ENCODE measurements at places on chromosomes 11 and 22.

DNA sequence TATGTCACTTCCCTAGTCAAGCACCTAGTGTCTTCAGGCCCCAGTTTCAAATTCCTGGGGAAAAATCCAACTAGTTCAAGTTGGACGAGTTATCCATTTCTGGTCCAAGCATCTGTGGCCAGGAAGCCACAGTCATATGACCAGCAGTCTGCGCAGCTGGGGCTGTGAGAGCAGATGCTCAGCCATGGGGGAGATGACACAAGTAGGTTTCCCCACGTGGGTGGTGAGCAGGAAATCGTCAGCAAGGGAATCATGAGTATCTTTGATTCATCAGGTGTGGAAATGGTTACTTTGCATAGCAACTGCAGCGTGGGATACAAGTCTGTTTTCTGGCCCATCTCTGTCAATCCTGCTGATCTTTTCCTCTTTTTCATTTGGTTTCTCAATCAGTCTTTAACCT lies 185.3 kb downstream of the C11orf91 start:
- no peak for DNase-seq

- DNase-seq = no peak
Observed at GRCh38 chr11:117731722-117732290, 65.2 kb downstream of the DSCAML1 start.

DNA sequence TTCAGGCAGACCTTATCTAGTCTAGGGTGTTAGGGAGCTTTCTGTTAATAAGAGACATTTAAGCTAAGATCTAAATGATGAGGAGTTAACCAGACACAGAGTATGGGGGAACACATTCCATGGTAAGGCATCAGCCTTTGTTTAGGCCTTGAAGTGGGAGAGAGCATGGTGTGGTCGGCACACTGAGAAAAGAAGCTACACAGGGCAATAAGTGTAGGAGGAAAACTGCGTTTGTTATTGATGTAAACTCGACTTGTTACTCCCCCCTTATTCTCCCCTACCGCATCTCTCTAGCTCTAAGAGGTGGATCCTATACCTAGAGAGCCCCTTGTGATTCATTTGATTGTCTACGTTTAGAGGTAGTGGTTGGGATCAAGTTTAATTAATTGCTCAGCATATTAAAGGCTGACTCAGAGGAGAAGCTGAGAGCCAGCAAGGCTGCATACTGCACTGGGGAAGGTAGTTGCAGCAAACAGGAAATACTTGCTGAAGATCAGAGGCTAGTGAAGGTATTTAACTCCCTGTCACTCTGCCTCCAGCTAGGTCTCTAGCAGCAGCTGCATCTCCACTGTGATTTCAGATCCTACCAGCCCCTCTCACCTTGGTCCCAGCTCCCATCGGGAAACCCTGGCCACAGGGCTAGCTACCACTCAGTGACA lies 86.8 kb upstream of the TEAD1 start:
- peak; percentile 38 for DNase-seq

- no peak for DNase-seq
Observed at GRCh38 chr11:16902182-16902581, 112.0 kb downstream of the PLEKHA7 start.

DNA sequence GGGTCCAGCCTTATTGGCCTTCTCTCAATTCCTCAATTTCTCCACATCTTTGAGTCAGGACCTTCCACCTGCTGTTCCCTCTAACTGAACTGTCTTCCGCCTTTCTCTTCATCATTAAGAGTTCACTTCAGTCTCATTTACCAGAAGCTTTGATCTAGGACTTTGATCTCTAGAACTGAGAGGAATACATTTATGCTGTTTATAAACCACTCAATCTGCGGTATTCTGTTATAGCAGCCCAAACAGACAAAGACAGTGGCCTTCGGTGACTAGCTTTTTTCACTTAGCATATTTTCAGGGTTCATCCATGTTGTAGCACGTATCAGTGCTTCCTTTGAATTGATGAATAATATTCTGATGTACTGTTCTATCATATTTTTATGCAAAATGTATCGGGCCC lies 10.5 kb downstream of the CLPB start:
- DNase-seq = no peak

DNA sequence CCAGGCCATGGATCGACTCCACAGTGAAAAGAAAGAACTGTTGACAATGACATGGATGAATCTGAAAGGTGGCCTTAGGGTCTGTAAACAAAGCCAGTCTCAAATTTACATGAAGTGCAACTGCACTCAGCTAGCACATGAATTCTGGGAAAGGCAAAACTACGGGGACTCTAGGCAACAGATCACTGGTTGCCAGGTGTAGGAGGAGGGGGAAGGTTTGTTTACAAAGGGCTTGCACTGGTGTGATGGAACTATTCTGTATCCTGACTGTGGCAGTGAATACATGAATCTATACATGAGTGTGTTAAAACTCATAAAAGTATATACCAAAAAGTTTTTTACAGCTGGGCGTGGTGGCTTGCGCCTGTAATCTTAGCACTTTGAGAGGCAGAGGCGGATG lies 27.3 kb downstream of the ALX4 start:
- DNase-seq = no peak

GRCh38 chr22:31983911-31984656 lies 39.7 kb downstream of the YWHAH start:
- DNase-seq = no peak

- DNase-seq = no peak
Observed at GRCh38 chr11:24697522-24698111, 200.8 kb downstream of the LUZP2 start.

DNA sequence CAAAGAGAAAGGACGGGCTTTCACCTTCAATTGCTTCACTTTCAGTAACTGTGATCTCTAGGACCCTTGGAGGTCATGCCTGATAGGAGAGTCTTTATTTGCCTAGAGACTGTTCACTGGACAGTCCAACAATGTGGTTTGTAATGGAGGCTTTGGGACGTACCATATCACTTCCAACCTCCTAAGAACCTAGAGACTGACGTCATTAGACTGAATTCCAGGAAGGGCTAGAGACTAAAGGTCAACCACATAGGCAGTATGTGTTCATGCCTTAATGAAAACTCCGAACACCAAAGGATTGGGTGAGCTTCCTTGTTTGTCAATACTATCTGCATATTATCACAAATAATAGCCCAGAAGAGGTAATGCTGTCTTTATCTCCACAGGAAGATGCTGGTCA lies 53.7 kb upstream of the CNTN5 start:
- no peak for DNase-seq

DNA sequence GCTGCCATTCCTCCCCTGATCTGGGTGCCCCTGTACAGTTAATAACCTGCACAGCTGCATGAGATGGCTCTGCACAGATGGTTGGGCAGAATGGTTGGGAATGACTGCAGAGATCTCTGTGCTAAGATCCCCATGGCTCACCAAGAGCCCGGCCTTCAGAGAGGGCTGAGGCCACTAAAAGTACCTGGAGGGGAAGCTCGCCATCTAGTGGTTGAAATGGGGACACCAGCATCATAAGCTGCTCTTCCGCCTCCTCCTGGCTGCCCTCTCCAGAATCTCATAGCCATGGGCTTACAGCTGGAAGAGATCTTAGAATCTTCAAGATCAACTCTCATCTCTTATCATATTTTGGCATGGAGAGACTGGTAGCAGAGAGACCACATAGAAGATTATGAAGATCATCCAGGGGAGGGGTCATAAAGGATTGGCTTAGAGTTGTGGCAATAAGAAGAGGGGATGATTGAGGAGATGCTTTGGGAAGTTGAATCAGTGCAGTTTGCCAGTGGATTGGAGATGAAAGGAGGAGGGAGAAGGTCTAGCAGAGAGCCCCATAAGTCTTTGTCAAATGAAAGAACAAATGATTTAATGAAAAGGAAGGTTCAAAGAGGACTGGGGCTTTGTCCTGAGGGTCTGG lies 22.0 kb upstream of the TLCD5 start:
- no peak for DNase-seq

- no peak for DNase-seq
Observed at GRCh38 chr11:73539506-73540084, 58.3 kb downstream of the FAM168A start.

DNA sequence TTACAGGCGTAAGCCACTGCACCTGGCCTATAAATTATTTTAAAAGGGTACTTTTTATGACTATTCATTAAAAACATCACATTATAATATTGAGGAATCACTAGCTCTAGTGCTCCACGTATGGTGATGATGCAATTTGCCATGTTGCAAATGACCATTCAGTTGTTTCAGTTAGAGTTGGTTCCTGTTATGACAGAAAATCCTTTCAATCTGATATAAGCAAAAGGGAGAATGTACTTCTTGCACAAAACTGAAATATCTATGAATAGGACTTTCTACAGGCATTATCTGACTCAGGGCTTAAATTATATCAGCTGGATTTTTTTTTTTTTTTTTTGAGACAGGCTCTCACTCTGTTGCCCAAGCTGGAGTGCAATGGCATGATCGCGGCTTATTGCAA lies 45.6 kb upstream of the RRM1 start:
- no peak for DNase-seq

DNA sequence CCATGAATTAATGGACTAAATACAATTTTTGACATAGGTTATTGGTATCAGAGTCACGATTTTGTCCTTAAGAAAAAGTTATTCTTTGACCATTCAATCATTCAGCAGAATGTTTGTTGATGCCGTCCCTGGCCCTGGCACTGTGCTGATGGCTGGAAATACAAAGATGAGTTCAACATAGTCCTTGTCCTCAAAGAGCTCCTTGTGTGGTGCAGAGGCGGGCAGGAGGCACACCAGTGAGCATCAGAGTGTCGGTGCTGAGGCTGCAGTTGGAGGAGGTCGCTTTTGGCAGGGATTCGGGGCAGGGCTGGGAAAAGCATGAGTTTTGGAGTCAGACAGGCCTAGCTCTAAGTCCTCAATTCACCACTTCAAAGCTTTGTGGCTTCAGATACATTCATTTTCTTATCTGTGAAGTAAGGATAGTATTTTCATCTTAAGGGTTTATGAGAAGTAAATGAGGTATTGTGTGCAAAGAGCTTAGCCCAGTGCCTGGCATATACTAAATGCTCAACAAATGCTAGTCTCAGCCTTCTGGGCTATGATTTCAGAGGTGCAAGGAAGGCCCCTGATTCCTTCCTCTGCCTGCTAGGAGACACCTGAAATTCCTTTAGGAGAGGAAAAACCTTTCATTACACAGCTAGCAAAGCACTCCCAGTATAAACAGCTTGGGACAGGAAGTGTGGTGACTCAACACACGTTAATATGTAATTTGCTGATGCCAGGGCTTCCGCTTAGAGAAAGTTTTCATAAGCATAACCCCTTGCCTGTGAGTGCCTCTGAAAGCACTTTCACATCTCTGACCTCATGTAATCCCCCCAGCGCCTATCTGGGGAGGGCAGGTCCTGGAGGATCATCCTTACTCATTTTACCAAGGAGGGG lies 113.8 kb downstream of the NECTIN1 start:
- DNase-seq = peak; percentile 13

DNA sequence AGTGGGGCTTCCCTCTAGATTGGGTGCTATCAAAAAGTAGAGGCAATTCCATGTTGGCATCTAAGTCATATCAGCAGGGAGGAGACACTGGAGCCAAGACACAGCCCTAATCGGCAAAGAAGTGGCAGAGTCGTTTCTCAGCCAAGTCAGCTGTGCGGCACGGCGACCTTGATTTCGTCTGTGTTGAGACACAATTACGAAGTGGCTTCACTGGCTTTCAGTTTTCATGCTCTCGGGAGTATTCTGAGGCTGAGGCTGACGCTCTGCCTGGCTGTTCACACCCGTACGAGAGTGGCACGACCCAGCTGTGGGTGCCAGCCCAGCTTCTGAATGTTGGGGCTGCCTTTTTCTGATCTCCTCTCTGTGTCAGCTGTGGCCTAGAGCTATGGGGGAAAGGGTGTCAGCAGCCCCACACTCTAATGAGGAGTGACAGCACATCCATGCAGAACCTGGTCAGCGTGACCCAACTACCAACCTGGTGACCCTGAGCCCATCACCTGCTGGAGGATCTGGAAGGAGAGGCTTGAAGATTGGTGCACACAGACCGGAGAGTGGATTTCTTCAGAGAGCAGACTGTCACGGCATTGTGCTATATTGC lies 105.7 kb upstream of the TMEM45B start:
- no peak for DNase-seq

DNA sequence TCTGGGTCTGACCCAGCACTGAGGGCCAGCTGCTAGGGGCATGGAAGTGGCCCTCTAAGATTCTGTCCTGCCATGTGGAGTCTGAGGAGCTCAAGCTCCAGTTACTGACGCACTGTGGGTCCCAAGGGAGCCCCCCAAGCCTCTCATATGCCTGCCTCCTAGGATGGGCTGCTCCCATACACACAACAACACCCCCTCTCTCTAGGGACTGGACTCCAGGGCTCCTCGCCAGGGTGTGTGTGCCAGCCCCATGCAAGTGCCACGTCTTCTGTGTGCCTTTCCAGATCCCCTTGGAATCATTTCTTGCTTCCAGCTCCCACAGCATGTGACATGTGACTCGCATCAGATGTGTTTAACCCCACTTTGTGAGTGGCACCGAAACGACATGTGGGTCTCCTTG lies 234.5 kb downstream of the CEP164 start:
- no peak for DNase-seq

- no peak for DNase-seq
Observed at GRCh38 chr11:12377824-12378593, 638 bp downstream of the PARVA start.

GRCh38 chr11:31690516-31690915 lies 120.6 kb downstream of the PAX6 start:
- no peak for DNase-seq

GRCh38 chr22:19181786-19182471 lies 3.4 kb upstream of the SLC25A1 start:
- DNase-seq = no peak

GRCh38 chr22:45709060-45709739 lies 37.6 kb downstream of the ATXN10 start:
- peak; percentile 61 for DNase-seq

GRCh38 chr22:20881869-20882815 lies 23.3 kb downstream of the SNAP29 start:
- DNase-seq = no peak

GRCh38 chr22:30892731-30893221 lies 75.8 kb downstream of the MORC2 start:
- no peak for DNase-seq

GRCh38 chr22:33354928-33355327 lies 296.7 kb upstream of the SYN3 start:
- no peak for DNase-seq

GRCh38 chr11:125649465-125650166 lies 24.7 kb downstream of the CHEK1 start:
- no peak for DNase-seq

GRCh38 chr11:7381937-7382336 lies 103.4 kb upstream of the OLFML1 start:
- DNase-seq = no peak
